8988T (cell line): ENCODE measurements at places on chromosomes 13 and 19.

DNA sequence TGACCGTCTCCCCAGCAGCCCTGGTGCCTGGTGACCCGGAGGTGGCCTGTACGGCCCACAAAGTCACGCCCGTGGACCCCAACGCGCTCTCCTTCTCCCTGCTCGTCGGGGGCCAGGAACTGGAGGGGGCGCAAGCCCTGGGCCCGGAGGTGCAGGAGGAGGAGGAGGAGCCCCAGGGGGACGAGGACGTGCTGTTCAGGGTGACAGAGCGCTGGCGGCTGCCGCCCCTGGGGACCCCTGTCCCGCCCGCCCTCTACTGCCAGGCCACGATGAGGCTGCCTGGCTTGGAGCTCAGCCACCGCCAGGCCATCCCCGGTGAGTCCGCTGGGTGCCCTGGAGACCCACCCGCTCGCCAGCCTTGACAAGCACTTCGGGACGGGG is 2.2 kb downstream of the MADCAM1 start:
- peak; percentile 53 for DNase-seq

DNA sequence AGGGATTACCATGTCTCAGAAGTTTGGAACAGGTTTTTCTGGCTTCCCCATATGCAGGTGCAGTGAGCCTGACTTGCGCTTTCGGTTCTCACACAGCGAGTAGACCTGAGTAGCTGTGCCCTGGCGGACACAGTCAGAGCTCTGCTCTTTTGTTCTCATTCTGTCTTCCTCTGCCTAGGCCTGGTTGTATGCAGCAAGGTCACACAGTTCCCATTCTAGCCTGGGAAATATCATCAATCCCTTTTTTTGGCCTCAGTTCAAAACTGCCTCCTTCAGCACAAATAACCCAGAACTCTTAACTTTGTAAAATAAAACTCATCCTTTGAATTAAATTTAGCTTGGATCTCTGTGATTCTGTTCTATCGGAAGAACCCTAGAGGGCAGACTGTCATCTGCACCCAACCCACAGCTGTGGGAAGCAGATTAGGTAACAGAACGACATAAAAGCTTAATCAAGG is 10.2 kb downstream of the OXGR1 start:
- no peak for DNase-seq

DNA sequence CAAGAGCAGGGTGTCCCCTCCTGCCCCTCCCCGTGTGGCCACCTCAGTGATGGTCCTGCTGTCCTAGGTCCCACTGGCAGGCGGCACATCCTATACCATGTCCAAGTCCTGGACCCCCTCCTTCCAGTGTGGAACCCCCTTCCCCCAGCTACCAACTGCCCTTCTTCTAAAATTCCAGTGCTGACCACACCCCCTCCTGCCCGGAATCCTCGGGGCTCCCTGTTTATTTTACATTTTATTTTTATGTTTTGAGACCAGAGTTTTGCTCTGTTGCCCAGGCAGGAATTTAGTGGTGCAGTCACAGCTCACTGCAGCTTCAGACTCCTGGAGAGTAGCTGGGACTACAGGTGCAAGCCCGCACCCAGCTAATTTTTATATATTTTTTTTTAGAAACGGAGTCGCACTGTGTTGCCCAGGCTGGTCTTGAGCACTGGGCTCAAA is 945 bp upstream of the CPAMD8 start:
- no peak for DNase-seq

GRCh38 chr13:100646030-100646673 is 28.4 kb downstream of the TMTC4 start:
- no peak for DNase-seq

GRCh38 chr13:47420568-47420967 is 523.7 kb upstream of the HTR2A start:
- DNase-seq: no peak

DNA sequence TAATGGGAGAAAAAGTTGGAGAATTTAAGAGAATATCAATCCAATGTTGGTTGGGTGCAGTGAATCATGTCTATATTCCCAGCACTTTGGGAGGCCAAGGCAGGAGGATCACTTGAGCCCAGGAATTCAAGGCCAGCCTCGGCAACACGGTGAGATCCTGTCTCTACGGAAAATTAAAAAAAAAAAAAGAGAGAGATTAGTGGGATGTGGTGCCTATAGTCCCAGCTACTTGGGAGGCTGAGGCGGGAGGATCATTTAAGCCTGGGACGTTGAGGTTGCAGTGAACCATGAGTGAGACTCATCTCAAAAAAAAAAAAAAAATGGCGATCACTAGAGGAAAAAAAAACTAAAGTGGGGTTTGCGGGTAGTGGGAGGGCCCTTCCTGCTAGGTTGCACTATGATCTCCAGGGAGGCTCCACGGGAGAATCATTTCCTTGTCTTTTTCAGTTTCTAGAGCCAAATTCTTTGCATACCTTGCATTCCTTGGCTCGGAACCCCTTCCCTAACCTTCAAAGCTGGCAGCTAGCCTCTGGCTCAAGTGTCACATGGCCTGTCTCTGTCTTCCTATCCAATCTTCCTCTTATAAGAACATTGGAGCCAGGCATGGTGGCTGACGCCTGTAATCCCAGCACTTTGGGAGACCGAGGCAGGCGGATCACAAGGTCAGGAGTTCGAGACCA is 5.8 kb upstream of the ERCC2 start:
- DNase-seq: no peak

DNA sequence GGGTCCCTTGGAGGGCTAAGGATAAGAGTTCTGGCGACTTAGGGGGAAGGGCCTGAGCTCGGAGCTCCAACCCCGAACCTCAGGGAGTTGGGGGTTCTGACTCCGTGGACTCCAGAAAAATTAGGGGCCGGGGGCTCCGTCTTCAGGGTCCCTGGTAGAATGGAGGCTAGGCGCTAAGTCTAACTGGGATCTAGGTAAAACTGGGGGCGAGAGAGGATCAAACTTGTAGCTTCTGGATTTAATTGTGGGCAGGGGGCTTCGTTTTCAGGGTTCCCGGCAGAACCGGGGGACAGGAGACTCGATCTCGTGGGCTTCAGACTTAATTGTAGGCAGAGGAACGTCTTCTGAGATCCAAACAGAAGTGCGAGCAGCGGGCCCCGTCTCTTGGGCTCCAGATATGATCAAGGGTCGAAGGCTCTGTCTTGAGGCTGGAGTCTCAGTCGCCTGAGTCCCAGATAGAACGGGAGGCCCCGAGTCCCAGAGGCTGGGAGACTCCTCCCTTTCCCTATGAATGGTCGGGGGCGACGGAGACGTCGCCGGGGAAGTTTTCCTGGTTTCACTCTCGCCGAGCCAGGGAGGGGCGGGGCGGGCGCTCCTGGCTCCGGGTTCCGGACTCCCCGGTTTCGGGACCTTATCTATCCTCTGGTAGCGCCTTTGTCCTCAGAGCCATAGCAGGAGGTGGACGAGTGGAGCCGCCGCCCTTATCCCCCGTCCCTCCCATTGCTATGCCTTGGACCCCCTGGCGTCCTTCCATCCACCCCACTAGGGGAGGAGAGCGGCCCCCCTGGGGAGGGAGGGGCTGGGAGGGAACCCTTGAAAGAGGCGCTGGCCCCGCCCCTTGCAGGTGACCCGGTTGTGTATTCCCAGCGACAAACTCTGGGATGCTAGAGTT is 1.3 kb downstream of the NECTIN2 start:
- DNase-seq: no peak

DNA sequence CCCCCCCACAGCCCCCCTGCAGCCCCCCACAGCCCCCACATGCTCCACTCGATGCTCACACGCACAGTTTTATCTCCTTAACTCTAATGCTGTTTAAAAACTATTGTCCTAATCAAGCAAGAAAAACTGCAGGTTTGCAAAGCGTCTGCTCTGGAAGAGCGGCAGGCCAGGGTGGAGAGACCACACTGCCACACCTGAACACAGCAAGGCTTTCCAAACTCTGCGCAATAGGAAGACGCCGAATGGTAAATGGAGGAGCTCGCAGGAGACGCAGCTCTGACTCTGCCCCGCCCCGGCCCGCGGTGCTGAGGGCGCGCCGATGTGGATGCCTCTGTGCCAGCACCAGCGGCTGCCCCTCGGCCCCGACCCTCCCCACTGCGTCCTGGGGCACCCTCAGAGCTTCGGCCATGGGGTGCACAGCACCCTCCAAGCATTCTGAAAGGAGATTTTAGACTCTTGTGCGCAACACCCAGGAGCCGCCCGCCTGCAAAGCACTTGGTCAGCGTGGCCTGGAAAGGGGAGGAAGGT is 32.4 kb downstream of the RASA3 start:
- peak; percentile 79 for DNase-seq

- DNase-seq: no peak
Measured at GRCh38 chr13:40973409-40973808, 45.7 kb downstream of the ELF1 start.

DNA sequence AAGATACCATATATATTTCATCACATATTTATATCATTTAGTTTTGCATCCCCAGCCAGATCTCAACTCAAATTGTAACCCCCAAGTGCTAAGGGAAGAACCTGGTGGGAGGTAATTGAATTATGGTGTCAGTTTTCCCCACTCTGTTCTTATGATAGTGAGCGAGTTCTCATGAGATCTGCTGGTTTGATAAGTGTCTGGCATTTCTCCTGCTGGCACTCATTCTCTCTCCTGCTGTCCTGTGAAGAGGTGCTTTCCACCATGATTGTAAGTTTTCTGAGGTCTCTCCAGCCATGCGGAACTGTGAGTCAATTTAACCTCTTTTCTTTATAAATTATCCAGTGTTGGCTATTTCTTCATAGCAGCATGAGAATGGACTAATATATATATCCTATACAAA is 462.5 kb upstream of the SLITRK5 start:
- no peak for DNase-seq

DNA sequence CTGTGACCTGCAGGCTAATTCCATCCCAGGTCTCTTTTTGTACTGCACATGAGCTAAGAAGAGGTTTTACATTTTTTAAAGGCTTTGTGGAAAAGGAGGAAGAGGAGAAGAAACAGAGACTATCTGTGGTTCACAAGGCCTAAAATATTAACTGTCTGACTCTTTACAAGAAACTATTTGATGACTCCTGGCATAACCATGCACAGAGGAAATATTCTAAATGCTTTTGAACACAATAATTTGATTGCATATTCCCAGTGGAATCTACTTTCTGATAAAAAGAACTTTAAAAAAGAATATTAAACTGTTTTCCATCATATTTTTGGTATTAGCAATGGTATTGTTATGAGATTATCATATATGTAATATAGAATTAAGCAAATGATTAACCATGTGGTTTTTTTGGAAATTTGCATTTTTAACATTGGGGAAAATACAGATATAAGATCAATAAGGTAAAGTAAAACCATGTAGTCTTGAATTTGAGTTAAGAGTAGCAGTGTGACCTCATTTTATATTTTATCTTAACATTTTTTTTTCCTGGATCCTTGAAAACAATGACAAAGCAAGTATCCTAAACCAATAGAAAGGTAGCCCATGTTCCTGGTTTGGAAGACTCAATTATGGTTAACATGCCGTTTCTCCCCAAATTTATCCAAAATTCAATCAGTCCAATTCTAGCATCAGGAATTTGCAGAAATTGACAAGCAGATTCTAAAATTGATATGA is 251.0 kb downstream of the UQCRFS1 start:
- no peak for DNase-seq

- no peak for DNase-seq
Measured at GRCh38 chr19:30174791-30175190, 197.4 kb upstream of the ZNF536 start.

DNA sequence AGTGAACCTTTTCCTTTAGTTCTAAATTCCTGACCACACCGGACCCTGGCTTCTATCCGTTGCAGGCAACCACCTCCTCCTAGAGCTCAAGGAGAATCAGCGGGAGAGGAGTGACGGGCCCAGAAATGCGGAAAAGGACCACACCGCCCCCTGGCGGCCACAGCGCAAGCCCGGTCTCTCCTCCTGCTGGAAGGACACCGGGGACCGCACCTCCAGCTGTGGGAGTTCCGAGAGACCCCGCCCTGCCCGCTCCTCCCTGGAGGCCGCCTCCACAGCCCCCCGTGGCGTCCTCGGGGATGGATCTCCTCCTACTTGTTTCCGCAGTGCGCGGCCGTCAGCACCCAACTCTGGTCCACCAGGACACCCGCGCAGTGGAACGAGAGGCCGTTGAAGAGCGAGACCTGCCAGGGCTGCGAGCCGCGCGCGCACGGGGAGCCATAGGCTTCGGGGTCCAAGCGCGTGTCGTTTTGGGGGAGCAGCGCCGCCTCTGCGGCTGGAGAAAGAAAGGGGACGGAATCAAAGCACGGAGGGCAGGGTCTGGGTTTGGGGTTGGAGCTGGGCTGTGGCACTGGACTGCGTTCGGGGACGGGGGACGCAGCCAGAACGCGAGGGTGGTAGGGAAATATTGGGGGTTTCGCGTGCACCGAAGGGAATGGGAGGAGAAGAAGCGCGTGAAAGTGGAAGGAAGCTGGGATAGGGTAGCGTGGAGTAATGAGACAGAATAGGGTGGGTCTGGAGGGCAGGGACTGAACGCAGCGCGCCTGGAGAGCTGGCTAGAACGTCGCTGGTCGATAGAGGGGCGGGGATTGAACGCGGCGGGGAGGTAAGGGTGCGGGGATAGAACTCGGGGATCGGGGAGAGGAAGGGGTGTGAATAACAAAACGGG is 2.5 kb downstream of the KLK10 start:
- DNase-seq: peak; percentile 91

DNA sequence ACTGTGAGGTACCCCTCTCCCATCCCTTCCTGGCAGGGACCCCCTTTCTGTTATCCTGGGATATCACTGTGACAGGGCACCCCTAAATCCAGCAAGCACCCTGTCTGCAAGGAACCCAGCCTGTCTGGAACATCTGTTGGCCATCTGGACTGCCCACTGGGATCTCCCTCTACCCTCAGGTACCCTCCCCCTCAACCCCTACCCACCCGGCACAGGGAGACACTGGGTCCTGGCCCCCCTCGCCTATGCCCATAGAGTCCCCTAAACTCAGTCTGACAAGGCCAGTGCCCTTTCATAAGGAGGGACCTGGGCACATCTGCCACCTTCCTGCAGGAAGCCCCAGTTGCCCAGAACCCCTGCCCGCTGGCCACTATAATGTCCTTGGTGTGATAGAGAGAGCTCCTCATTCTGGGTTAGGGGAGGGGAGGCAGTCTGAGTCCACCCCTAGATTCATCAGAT is 2.8 kb upstream of the SLC27A5 start:
- no peak for DNase-seq

- DNase-seq: no peak
Measured at GRCh38 chr13:31801088-31801487, 61.8 kb downstream of the RXFP2 start.

- DNase-seq: no peak
Measured at GRCh38 chr19:31356587-31357314, 7.5 kb upstream of the TSHZ3 start.

GRCh38 chr19:3224346-3225168 is at the start of gene CELF5:
Gene CELF5 (plus strand): TSS chr19:3224661. CDS start chr19:3224740, 79 bp downstream.
- DNase-seq: peak; percentile 75

- no peak for DNase-seq
Measured at GRCh38 chr13:66967811-66968597, 262.1 kb downstream of the PCDH9 start.

DNA sequence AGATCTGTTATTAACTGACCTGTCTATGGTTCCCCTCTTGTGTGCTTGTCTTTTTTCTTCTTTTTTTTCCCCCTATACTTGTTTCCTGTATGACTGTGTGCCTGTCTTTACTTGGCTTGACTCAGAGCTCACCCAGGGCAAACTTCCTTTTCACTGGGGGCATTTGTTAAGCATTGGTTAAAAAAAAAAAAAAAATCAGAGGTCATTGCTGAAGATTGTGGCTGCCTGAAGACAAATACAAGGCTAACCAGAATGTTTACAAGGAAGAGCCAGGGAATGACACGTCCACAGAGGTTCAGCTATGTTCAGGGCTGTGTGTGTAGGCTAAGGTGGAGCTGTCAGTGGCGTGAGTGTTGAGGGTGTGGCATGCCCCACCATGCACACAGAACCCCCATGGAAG is 47.1 kb downstream of the LNX2 start:
- no peak for DNase-seq
